ENCODE measurements at places on chromosomes 13 and 19.

- DNase-seq = no peak
Observed at GRCh38 chr13:19150712-19151228, 30.9 kb downstream of the TUBA3C start.

DNA sequence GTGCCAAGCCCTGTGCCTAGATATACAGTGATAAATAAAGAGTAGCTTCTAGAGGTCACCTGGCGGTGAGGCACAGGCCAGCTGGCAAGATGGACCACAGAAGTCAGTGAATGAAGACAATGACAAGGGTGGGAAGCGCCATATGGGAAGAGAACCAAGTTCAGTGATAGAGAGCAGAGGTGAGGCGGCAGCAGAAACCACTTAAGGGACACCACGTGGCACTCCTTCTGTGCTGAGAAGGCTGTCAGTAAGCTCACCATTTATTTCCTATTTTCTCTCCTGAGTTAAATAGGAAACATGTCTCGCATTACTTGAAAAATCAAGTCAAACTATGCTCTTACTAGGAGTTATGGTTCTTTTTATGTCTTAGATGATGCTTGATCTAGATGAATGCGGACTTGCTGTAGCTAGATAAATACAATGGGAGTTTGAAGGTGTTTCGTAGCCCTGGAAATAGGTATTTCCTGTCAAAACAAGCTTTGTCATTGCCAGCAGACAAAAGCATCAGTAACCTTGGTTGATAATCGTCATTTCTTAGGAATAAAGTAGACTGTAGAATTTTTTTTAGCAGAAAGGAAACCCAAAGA is 17.8 kb downstream of the ALOX5AP start:
- no peak for DNase-seq

- no peak for DNase-seq
Observed at GRCh38 chr13:41706152-41706551, 248.8 kb downstream of the RGCC start.

- DNase-seq = no peak
Observed at GRCh38 chr13:51728275-51728673, 75.7 kb downstream of the DHRS12 start.

- no peak for DNase-seq
Observed at GRCh38 chr13:111926501-111927180, 140.3 kb upstream of the SOX1 start.

DNA sequence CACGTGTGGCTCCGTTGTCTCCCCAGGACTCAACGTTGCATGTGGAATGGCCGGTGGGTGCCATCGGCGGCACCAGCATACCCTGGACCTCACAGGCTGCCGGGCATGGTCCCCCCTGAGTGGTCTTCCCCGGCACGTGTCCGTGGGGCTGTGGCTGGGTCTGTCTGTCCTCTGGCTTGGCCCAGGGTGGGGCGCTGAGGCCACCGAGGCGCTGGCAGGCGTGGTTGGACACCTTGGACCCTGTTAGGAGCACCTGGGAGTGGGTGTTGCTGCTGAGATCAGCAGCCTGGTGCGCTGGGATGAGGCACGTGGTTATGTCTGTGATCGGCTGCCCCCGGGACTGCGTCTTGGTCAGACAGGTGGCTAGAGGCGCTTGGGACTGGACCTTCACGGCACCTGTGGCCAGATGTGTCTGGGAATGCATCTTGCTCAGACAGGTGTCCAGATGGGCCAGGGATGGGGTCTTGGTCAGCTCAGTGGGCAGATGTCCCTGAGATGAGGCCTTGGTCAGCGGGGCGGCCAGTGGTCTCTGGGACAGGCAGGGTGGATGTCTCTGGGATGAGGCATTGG is 9.2 kb downstream of the IQCN start:
- no peak for DNase-seq
